ENCODE measurements at places on chromosomes 5 and 9.

DNA sequence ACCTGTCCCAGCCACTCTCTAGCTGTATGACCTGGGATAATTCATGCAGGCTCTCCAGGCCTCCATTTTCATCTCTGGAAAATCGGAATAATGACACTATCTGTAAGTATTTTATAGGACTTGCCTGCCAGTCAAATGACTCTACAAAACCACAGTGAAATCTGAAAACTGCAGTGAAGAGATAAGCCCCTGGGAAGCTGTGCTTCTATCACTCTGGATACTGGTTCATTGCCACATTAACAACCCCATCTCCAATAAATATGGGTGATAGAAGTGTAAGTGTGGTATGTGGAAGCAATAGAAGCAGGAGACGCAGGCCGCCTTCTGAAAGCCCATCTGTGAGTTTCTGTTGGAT is 31.8 kb downstream of the WHRN start:
- no peak for DNase-seq

- DNase-seq, result no peak
Measured at GRCh38 chr9:21810388-21810787, 8.0 kb downstream of the MTAP start.

GRCh38 chr9:37324261-37324683 is 98.2 kb upstream of the GRHPR start:
- DNase-seq, result no peak

DNA sequence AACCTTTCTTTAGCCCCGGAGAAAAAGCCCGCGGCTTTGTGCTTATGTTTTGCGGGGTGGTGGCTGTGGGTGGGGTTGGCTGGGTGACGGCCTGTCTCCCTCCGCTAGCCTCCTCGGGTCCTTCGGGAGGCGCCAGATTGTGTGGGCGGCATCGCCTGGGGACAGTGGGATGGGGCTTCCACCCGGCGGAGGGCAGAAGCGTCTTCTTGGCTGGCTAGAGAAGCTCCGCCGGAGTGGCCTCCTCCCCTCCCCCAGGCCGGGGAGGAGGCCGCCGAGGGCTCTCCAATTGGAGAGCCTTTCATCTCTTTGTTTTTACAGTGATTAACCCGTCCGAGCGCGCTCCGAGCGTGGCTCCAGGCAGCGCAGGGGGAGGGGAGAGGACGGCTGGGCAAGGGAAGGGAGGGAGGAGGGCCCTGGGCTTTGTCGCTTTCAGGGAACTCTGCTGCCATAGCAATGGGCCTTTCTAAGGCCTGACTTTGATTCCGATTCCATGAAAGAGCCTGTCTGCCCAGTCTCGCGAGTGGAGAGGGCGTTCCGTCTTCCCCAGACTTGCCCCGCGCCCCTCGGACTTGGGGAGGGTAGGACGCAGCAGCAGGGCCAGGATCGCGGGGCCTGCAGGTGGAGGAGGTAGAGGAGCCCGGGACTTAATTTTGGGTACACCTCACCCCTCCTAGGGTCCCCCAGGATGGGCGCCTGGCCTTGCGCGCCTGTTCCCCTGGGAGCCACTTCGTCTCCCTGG is 36.7 kb upstream of the TIFAB start:
- no peak for DNase-seq

- DNase-seq, result no peak
Measured at GRCh38 chr5:154868702-154869101, 10.3 kb downstream of the CNOT8 start.

DNA sequence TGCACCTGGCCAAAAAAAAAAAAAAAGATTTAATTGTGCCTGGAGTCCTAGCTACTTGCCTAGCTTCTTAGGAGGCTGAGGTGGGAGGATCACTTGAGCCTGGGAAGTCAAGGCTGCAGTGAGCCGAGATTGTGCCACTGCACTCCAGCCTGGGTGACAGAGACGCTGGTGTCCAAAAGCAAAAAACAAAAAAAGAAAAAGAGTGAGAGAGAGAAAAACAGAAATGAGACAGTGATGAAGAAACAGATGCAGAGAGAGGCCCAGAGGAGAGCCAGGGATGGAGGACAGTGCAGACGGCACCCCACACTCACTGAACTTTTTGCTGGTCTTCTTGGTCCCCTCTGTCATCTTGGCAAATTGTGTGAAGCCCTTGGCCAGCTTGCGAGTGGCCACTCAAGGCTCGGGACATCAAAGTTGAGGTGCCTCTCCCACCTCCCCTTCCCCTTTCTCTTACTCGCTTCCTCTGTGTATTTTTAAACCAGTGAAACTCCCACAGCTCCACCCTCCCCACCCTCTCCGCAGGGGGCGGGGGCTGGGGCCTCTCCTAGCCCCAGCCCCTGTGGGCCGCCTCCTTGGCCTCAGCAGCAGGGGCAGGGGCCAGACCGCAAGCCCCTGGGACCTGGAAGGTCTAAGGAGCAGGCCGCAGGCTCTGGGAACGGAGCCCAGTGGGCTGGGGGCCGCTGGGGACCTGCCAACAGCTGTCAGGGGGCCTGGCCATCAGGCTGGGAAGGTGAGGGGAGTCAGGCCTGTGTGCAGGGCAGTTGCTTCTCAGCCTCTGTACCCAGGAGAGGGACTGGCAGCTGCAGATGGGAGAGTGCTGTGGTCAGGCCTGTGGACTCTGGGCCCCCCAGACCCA is at the start of gene SH2D3C:
Gene SH2D3C (minus strand): TSS at position 387 of the 856 bp plus-strand sequence. CDS start 39 bp downstream, at position 348.
- no peak for DNase-seq

- no peak for DNase-seq
Measured at GRCh38 chr9:33430942-33431341, 16.5 kb downstream of the AQP3 start.

GRCh38 chr9:35179347-35180280 is 17.8 kb downstream of the UNC13B start:
- no peak for DNase-seq

GRCh38 chr9:108727580-108728111 is 128.1 kb downstream of the ACTL7B start:
- DNase-seq, result no peak

DNA sequence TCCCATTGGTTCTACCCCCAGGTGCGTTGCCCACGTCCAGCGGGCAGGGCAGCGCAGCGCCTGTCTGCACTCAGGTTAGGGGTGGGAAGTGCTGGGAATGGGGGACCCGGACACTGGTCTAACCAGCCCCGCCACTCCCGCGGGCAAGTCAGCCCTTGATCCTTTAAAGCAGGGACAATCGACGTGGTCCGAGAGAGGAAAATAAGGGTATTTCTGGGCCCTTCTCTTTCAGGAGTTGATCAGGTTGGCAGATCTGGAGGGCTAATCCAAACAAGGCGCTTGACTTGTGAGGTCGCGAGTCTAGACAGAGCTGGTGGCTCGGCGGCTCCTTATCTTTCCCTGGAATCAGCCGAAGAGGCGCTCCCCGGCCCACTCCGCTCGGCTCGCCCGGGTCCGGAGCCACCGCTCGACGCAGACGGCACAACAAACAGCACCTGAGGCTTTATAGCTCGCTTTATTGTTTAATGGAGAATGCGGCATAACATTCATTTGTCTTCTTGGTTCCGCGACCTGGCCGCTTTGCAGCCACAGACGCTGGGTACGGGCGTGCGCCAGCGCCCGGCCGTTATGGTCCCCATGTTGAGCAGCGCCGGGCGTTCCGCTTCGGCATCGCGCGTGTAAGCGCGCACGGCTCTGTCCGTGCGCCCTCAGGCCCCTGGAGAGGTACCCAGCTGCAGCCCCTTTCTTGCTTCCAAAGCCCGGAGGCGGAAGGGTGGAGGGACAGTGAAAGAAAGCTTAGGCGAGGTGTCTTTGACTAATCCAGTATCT is 15.8 kb downstream of the ISL1 start:
- no peak for DNase-seq

Measured in activated T-helper 1 cell treated with anti-CD3 and anti-CD28 coated beads, Interleukin-2, amount 50 U/mL, for 16 hours (primary cell).